Natural killer cell treated with Interleukin-12 subunit alpha and Interleukin-12 subunit beta and Interleukin-15 and Interleukin-18, amount 100 ng/mL, for 72 hours (primary cell): ENCODE measurements at places on chromosomes 6 and 20. TPM values are rescaled to one million over a fixed set of nuclear protein-coding genes. Genes with fewer than 3 reads are reported as not detected.

Gene TBXT
- total RNA-seq = not detected

Gene OR2J3
- not detected for total RNA-seq

Gene TLDC2
- total RNA-seq = not detected

Gene VARS1
- total RNA-seq = 226 TPM

Gene ENPP1
- total RNA-seq = 9.5 TPM

Gene TCP11
- not detected for total RNA-seq

Gene PPP1R16B
- 74.6 TPM for total RNA-seq

Gene CSE1L
- 69.1 TPM for total RNA-seq

Gene FLRT3
- not detected for total RNA-seq

Gene MMP24
- not detected for total RNA-seq

Gene ERVFRD-1
- total RNA-seq = not detected
